Astrocyte (in vitro differentiated cells and primary cell): ENCODE measurements at places on chromosomes 7 and 10.
A peak's percentile ranks its signal among the peaks of the same experiment; 100 is the strongest.

- no peak for DNase-seq
These were observed 51.3 kb downstream of the TCAF1 start for GRCh38 chr7:143850682-143851081.

- no peak for DNase-seq
These were observed 109.7 kb downstream of the VIPR2 start for GRCh38 chr7:159034988-159035387.

GRCh38 chr7:144987686-144988085 is 151.8 kb upstream of the TPK1 start:
- DNase-seq, result no peak

DNA sequence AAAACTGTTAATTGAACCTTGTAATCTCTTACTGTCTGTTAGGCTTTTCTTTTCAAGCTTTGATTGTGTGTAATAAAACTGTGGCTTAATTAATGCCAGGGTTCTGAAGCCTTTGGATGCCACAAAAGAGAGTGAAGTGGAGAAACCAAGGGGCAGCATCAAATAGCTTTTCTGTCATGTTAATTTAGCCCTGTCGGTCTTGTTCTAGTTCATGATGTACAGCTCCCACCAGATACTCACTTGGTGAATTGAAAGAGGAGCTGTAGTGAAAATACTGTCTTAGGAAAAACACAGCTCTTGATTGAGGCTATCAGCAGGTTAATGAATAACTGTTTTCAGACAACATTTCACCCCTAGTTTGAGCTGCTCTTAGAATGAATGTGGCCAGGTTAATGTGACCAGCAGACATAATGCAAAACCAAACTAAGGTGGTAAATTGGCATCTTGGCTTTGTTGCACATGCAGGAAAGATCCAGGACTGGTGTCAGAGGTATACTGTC is 94.2 kb downstream of the POLL start:
- DNase-seq, result no peak

DNA sequence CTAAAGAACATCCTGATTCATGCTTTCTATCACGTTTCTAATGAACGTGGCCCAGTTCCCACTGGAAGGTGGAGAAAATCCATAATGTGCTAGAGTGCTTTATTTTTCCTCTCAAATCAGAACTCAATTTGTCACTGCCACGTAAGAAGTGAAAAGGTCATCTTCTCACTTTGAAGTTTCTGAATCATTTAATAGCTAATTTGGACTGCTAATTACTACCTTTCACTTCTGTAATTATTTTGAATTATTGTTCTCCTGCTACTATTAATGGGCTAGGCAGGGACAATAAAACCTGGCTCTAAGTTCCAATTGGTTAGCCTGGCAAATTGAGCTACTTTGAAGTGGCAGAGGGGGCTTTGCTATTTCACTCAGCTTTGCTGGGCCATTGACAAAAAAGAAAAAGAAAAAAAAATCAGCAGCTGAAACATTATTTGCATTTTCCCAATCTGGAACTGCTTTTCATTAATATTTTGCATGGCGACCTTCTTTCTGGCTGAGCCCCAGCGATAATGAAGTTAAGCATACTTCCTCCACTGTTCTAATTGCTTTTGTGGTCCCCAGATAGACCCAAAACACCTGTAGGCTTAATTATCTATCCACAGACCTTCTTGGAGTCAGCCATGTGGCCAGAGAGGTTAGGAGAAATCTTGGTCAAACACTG is 264.2 kb downstream of the SEC23IP start:
- DNase-seq, result no peak

DNA sequence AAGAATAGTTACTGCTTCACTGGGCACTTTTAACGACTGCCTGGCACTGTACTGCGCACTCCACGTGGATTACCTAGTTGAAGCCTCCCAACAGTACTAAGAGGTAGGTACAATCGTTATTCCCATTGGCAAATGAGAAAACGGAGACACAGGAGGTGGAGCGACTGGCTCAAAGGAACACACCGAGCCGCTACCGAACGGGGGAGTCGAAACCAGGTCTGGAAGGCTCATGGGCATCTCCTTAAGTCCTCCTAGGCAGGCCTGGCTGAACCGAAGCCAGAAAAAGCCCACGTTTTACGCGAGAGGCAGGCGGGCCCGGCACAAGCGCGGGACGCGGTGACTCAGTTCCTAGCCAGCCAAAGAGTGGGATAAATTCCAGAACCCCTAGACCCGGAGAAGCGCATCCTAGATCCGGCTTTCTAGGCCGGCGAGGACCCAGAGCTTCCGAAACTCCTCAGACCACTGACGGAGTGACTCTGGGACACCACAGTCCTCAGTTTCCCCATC is 472 bp downstream of the PDAP1 start:
- peak; percentile 79 for DNase-seq

DNA sequence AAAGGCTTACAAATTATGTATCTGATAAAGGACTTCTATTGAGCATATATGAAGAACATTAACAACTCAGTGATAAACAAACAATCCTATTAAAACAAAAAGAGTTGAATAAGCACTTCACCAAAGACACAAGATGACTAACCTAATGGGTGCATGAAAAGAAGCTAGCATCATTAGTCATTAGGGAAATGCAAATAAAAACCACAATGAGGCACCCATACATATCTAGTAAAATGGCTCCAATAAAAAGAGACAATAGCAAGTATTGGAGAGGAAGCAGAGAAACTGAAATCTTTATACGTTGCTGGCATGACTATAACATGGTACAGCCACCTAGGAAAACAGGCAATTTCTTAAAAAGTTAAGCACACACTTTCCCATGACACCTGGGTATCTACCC is 77.6 kb upstream of the ZMIZ1 start:
- DNase-seq, result peak; percentile 50

- DNase-seq, result no peak
These were observed 57.7 kb upstream of the IGFBP3 start for GRCh38 chr7:45978731-45979211.

DNA sequence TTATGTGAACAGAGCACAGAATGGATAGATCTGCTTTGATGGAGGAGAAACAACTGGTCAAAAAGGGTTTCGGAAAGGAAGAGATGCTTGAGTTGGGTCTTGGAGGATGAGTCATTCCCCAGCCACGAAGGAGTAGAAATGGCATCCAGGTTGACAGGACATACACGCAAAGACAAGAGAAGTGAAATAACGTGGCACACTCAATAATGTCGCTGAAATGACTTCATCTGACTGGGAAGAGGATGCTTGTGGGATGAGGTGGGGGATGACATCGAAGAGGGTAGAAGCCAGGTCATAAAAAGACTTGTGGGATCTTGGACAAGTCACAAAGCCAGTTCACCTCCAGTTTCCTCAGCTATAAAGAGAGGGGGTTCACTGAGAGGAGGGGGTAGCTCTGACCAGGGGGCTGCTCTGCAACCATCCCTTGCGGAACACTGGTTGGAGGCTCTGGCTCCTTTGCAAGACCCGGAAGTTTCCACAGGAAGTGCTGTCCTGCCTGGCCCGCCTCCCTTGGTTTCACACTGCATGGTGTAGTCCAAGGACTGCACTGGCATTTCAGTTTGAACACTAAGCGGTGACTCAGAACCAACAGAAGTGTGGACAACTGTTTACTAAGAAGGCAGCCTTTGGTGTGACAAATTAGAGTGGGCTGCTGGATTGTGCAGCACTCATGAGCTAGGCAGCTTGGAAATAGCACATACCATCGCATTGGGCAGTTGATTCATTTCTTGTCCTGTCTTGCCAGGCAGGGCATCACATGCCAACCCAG is 189.9 kb upstream of the ADO start:
- peak; percentile 77 for DNase-seq

- no peak for DNase-seq
These were observed 5.3 kb upstream of the PILRA start for GRCh38 chr7:100367676-100368613.

DNA sequence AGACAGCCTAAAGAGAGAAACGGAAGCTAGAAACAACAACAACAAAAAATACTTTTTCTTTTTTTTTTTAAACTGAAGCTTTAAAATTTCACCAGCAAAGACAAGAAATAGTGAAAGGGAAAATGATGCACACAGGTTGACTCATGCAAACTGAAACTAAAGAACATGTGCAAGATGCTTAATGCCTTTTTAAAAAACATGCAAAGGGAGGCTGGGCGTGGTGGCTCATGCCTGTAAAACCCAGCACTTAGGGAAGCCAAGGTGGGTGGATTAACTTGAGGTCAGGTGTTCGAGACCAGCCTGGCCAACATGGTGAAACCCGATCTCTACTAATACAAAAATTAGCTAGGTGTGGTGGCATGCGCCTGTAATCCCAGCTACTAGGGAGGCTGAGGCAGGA is 15.1 kb upstream of the CUBN start:
- DNase-seq, result no peak

DNA sequence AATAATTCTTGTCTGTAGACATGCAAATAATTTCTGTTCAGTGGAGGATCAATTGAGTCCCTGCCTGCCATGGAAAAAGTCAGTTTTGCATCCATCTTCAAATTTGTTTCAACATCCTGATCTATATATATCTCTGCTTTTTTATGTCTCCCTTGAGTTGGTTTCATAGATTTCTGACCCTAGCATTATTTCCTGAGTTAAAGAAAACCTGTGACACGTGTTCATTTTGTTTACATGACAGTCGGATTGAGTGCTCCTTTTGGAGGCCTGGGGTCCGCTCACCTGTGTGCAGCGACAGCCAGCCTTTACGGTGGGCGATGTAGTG is 674 bp downstream of the MRPS24 start:
- no peak for DNase-seq

GRCh38 chr7:153530441-153530840 is 521.8 kb upstream of the DPP6 start:
- DNase-seq, result no peak

GRCh38 chr7:142407939-142408570 is 150.2 kb upstream of the PRSS58 start:
- DNase-seq, result no peak

GRCh38 chr10:5078547-5079180 is 15.6 kb upstream of the AKR1C3 start:
- DNase-seq, result peak; percentile 6

- no peak for DNase-seq
These were observed 189.8 kb downstream of the CELF2 start for GRCh38 chr10:11207560-11207844.

- DNase-seq, result no peak
These were observed 120.1 kb upstream of the STK17A start for GRCh38 chr7:43462836-43463235.

- DNase-seq, result peak; percentile 67
These were observed 14.4 kb downstream of the NPSR1 start for GRCh38 chr7:34672430-34672829.

DNA sequence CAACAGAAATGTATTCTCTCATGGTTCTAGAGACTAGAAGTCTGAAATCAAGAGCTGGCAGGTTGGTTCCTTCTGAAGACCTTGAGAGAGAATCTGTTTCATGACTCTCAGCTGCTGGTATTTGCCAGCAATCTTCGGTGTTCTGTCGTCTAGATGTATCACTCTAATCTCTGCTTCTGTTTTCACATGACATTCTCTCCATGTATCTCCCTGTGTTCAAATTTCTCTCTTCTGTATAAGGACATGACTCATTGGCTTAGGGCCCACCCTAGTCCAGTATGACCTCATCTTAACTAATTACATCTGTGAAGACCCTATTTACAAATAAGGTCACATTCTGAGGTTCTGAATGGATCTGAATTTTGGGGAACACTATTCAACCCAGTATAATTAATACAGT is 82.3 kb downstream of the ANKRD7 start:
- peak; percentile 26 for DNase-seq

GRCh38 chr10:132449811-132450181 is 52.8 kb downstream of the PWWP2B start:
- no peak for DNase-seq

DNA sequence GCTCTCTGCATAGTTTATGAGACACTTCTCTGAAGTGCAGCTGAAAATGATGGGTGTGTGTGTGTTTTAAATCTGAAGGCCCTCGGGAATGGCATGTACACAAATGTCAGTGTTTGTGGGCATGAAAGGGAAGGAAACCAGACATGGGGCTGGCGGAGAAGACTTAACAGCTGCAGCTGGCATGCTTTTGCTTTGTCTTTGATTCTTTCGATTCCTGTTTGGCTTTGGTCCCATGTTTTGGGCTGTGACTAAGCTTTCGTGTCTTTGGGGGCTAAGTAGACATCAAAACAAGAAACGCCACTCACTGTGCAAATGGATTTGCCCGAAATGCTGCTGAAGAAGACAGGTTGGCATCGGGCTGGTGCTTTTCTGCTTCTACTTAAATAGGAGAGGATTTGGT is 179.3 kb downstream of the PFKFB3 start:
- DNase-seq, result peak; percentile 73

GRCh38 chr7:105365541-105366534 is 22.9 kb downstream of the SRPK2 start:
- DNase-seq, result no peak

DNA sequence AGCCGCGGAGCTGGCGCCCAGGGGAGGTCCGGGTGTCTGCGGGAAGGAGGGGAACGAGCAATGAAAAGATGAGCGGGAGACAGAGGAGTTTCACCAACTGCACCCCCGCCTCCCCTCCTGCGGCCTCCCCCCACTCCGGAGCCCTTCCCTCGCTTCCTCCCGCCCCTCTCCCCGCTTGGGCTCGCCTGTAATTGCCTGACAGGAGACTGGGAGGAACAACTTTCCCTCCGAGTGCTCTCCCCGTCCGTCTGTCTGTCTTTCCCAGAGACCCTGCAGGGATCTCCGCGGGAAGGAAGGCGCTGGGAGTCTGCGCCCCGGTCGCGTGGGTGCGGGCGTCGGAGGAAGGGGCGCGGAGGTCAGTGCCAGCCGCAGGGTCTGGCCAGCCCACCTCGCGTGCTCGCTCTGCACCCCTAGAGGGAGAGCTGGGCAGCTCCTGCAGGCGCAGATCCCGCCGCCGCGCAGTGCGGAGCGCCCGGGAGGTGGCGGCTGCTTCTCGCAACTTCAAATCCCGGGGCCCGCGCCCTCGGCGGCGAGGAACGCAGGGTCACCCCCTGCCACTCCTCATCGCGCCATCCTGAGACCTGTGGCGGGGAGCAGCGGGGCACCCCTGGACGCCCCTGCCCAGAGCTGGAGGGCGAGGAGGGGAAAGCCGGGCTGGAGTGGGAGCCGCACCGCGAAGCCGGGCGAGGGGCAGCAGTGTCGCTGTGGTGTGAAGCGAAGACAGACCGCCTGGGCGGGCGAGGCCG is 511 bp upstream of the NRP1 start:
- peak; percentile 84 for DNase-seq

GRCh38 chr7:22672846-22673680 is 53.9 kb upstream of the IL6 start:
- no peak for DNase-seq

DNA sequence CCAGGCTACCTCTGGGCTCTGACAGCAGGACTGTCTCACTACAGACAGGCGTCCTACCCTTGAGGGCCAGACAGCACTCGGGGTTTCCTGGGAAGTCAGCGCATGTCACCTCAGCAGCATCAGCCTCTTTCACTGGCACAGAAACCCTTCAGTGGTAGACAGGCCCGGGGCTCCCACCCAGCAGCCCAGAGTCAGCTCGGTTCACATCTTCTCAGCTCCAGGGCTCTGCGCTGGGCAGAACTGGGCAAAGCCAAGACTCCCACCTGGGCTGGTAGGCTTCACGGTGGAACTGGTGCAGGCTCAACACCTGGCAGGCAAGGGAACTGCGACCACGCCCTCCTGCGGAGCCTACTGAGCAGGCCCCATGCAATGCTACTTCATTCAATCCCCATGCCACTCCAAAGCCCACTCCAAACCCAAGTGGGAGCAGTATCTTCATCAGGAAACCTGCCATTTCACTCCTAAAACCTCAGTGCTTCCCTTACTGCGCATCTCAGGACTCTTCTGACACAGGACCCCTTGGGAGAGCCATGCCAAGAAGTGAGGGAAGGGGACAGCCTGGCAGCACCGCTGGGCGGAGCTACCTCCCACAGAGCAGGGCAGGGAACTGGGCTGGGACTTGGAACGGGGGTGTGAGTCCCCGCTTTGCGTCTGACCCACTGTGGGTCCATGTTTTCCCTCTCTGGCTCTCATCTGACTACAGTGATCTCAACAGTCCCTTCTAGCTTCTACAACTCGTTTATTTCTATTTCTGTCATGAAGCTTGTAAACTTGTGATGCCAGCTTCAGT is 60.4 kb downstream of the SCRN1 start:
- DNase-seq, result no peak
